ENCODE measurements at places on chromosomes 1 and 21. TPM values are rescaled to one million over a fixed set of nuclear protein-coding genes. Genes with fewer than 3 reads are reported as not detected.
A peak's percentile ranks its signal among the peaks of the same experiment; 100 is the strongest.

Gene INTS11
- 118 TPM for total RNA-seq

Gene HCN3
- total RNA-seq, result 0.79 TPM

Gene CORT
- total RNA-seq, result 0.47 TPM

Gene HRNR
- not detected for total RNA-seq

Gene DMRTA2
- total RNA-seq, result 0.07 TPM

Gene GUCA2A
- not detected for total RNA-seq

DNA sequence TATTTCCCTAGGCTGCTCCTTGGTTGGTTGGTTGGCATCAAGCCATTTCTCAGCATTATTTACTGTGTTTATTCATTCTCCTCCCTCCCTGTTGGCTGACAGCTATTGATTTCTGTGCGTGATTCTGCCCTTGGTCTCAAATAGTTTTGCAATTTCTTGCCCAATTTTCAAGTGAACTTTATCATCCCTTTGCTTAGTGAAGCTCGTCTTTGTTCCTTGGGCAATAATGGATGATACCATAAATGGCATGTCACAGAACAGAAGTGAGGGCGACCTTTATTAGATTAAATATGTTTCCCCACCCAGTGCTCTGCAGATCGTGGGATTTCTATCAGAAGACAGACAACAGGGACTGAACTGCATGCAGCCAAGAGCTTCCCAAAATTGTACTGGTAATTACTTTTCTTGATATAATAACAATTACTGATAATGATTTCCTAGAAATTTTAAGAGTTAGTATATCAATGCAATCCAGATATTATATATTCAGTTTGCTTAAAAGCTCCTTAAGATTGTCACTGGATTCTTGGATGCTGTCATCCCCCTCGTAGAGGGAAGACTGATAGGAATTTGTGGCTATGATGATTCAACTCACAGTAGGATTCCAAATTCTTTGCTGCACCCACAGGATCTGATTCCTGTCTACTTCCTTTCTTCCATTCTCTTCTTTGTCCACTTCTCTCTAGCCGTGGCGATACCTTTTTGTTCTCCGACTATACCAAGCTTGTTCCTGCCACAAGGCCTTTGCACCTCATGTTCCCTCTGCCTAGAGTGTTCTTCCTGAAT lies 122.1 kb upstream of the KAZN start:
- DNase-seq, result no peak

DNA sequence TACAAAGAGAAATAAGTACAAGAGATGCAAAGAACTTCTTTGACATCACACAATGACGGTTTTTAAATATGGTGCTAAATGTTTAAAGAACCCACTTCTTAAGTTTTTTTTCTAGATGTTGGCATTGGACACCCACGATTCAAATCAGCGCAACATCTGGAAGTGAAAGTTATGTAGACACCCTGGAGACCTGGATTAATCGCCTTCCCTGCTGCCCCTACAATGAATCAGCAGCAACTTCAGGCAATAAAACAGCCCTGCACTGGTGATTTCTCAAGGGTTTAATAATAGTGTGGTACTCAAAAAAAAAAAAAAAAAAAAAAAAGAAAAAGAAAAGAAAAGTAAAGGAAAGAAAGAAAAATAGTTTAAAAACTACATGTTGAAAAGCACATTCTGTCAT lies 248.3 kb downstream of the NUF2 start:
- DNase-seq, result no peak

DNA sequence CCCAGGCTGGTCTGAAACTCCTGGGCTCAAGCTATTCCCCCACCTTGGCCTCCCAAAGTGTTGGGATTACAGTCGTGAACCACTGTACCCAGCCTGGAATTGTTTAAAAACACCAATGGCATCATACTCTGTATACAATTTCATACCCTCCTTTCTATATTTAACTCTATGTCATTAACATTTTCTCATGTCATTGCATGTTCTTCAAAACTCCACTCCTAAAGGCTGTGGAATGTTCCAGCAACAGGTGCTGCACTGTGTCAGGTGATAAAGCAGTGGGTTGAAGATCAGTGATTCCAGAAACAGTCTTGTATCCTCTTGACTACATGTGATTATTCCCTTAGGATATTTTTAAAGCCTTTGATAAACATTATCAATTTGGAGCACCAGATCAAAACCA lies 36.7 kb upstream of the GRHL3 start:
- DNase-seq, result no peak

GRCh38 chr1:27602462-27603308 lies 1.3 kb downstream of the AHDC1 start:
- peak; percentile 51 for DNase-seq

DNA sequence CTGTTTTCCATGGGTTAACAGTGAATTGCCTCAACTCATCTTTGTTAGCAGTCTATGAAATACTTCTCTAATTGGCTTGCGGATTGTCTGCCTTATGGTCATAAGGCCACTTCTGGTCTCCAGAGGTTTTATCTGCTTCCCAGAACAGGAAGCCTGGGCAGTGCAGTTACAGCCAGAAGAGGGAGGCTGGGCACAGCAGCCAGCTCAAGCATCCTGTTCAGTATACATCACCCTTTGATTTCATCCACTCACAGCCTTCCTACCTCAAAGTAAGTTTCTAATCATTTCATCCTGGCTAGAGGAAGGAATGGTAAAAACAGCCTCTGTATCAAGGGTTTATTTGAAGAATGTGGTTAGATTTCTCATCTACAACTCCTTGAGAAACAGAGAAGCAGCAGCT lies 311.5 kb upstream of the DEPDC1 start:
- no peak for DNase-seq

GRCh38 chr1:90850898-90851710 lies 134.0 kb upstream of the BARHL2 start:
- peak; percentile 79 for DNase-seq

GRCh38 chr1:224183591-224184312 lies 712 bp downstream of the DEGS1 start:
- DNase-seq, result peak; percentile 67

DNA sequence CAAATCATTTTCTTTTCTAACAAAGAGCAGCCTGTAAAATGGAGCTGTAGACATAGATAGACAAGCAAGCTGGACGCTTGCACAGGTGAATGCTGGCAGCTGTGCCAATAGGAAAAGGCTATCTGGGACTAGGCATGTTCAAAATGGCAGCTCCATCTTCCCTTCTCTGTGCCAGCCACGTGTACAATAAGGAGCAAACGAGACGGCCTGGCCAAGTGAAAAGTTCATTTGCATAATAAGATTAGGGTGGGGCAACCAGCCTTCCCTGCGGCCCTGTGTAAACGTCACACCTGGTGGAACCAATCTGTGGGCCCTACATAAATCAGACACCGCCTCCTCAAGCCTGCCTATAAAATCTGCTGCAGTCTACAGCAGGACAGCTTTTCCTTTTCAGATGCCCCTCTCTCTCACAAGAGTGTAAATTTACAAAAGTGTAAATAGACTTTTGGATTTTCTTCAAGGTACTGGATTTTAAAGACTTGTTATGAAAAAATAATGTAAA lies 16.6 kb upstream of the EDEM3 start:
- DNase-seq, result no peak

GRCh38 chr1:14452551-14452950 lies 145.9 kb upstream of the KAZN start:
- no peak for DNase-seq

DNA sequence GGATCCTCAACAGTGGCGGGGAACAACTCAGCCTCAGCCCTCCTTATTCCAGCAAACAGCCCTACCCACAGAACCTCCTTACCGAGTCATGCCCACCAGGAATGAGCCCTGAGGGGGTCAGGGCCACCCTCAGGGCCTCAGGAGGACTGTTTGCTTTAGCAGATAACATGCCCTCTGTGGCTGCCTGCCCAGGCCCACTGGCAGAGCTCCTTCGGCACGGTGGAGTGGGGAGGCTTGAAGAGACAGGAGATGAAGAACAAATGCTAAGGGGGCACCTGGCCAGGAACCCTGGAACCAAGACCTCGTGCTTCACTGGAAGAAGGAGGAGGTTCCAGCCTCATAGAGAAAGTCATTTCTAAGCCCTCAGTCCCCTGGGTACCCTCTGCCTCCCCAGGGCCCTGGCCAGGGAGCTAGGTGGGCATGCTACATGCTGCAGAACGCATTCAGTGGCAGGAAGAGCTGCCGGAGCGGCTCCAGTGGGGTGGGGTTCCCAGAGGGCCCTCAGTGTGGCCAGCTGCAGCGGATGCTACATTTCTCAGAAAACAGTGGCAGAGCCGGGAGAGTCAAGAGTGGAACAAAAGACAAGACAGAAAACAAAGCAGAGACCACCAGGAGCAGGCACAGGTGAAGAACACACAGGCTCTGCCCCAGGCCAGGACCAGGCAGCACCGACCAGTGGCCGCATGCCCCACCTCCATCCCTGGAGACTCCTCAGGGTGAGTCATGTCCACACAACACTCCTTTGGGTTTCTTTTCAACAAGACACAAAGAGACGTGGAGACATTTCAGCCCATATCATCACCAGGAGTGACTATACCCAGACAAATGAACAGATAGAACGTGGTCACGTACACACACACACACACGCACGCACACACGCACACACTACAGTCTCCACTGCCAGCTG lies 39.8 kb downstream of the RIMS3 start:
- DNase-seq, result no peak
